CD4-positive, alpha-beta T cell treated with Interleukin-15 for 4 hours (primary cell): ENCODE measurements at places on chromosomes 13 and 19.

GRCh38 chr19:8438236-8438635 is 6.5 kb upstream of the HNRNPM start:
- DNase-seq, result no peak

DNA sequence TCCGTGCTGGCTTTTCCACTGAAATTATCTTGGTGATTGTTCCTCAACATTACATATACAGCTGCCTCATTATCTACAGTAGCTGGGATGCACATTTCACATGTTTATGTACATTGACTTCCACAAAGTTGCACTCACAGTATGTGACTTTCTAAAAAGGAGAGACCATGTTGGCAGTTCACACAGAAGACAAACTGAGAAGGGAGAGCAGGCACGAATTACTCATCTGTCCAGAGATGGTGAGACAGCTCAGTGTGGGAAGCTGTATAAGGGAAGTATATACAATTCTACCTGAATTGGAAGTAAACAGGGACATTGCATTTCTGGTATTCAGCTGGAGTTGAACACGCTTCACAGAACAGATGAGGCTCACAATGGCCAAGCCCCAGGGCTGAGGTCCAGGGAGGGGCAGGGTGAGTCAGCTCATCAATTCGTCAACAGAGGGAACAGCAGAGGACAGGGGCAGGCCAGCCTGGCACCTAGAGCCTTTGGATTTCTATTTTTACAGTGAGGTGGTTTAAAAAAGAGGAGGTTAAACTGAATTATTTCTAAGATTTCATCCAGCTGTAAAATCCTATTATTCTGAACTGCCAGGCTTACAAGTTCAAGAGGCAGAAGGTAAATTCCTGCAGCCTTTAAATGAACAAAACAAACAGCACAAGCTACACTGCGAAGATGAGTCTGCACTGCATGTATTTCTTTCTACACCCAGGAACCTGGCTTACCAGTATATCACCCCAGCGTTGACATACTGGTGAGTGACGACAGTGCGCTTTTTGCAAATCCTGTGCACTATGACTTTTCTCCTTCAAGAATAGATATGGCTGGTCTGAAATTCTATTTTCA is 9.8 kb downstream of the PARP4 start:
- no peak for DNase-seq

- no peak for DNase-seq
Observed at GRCh38 chr19:13521066-13521465, 14.8 kb upstream of the CACNA1A start.

- no peak for DNase-seq
Observed at GRCh38 chr19:5953030-5953589, 24.8 kb downstream of the RANBP3 start.

DNA sequence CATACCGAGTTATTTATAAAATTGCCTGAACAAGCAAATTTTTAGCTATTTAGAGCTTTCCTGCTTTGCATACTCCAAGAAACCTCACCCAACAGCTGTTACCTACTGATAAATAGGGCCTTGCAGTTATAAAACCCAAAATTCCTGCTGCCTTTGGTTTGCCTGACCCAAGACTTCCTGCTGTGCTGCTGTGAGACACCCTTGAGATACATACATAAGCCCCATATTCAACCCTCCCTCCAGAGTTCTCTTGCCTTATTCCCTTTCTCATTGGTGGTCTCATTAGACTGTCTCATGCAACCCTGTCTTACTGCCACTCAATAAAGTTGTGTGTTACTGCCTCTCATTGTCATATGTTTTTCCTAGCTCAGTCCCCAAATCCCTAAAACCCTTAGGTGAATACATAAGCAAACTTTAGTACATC is 677.6 kb downstream of the UQCRFS1 start:
- DNase-seq, result no peak

- no peak for DNase-seq
Observed at GRCh38 chr13:112818040-112818697, 128.3 kb downstream of the ATP11A start.
